ENCODE measurements at places on chromosomes 5 and 9.

- DNase-seq = no peak
These were observed 74.3 kb upstream of the MARCHF11 start for GRCh38 chr5:16253856-16254255.

- DNase-seq = no peak
These were observed 523.6 kb upstream of the DAB2 start for GRCh38 chr5:39948341-39948740.

DNA sequence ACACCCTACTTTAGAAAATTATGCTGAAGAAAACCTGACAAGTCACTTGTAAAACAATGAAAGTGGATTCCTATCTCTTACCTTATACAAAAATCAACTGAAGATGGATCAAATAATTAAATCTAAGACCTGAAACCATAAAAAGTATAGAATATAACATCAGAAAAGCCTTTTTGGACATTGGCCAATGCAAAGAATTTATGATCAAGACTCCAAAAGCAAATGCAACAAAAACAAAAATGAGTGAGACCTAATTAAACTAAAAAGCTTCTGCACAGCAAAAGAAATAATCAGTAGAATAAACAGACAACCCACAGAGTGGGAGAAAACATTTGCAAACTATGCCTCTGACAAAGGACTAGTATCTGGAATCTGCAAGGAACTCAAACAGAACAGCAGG, 303.0 kb upstream of the CDH9 start:
- no peak for DNase-seq

DNA sequence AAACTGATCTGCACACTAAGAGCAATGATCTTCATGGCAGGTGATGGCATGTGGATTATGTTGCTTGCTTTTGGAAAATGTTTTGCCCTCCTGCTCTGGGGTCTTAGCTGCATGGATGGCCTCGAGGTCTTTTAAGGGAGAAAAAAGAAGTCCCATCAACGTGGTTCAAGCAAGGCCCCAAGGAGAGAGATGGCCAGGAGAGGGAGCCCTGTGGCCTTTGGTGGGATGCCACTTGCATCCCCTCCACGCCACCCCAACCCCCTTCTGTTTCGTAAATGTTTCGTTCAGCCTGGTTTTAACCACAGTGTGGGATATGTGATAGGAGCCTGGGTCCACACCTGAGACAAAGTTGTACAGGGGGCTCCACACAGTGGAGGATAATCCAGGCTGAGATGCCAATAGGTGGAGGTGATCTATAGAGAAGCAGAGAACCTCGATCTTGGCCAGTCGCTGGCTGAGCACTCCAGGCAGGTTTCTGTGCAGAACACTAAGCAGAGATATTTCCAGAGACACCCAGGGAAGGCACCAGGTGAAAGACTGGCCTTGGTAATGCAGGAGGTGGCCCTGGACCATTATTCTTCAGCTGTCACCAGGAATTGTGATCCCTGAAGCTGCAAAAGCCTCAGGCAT, 25.8 kb upstream of the FRRS1L start:
- peak; percentile 54 for DNase-seq

DNA sequence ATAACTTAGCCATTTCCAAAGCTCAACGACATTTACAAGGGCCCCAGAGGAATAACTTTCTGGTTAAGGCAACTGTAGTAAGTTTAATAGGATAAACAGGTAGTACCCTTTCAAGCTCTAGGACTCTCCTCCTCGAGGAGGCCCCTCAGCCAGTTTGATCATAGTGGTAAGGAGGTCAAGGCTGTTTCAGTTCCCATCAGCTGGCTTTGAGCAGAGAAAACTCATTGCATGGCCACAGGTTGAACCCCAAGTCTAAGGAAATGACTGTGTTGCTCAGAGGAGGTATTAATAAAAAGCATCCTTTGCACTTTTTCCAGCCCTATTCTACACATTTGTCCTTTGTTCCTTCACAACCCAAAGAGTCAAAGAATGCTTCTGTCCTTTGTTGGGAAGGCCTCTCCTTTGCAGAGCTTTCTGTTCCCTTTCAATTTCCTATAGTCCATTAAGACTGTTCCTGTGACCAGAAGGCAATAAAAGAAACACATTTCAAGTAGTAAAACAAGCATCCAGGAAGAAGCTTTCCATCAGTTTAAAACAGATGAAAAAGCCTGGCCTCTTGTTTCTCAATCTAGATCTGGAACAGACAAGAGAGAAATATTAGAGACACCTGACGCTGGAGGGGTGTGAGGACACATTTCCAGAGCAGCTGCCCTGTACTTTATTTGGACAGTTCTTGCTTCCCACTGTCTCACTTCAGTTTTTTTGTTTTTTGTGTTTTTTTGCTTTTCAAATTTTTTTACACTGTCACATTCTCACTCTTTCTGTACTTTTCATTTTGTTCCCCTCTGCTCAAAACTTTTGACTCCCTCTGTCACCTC, 54.1 kb downstream of the PRRC1 start:
- no peak for DNase-seq

DNA sequence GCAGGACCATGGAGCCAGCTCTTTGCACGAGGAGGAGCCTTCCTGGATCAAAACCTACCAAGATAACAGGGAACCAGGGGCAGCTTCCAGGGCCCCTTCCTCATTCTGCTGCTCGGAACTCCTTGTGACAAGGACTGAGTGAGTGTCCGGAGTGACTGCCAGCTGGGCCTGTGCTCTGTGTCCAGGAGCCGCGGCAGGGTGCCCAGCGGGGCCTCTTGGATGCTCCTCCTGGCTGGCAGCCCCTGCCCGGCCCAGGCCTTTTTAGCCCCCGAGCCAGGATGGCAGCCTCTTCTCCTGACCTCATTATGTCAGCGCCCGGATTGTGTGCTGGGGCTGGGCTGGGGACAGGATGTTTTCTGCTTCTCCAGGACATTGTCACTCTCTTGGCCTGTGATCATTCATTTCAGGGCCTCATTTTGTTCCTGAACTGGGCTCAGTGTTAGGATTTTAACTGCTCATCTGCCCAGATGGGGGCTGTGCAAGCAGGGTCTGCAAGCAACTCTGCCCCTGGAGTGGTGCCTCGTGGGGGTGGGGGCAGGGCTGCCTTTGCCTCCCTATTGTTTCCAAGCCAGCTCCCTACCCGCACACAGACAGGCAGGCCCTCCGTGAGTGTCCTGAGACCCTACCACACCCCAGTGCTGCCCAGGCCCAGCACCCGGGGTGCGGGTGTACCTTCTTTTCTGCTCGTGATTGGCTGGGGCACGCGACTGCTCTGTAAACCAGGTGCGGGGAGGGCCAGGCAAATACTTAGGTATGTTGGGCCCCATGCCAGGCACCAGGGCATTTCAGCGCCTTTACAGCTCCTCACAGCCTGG, 161.6 kb downstream of the COL23A1 start:
- no peak for DNase-seq

Measured in HAP-1 (cell line).